ENCODE measurements at places on chromosomes 4 and X.
A peak's percentile ranks its signal among the peaks of the same experiment; 100 is the strongest.

DNA sequence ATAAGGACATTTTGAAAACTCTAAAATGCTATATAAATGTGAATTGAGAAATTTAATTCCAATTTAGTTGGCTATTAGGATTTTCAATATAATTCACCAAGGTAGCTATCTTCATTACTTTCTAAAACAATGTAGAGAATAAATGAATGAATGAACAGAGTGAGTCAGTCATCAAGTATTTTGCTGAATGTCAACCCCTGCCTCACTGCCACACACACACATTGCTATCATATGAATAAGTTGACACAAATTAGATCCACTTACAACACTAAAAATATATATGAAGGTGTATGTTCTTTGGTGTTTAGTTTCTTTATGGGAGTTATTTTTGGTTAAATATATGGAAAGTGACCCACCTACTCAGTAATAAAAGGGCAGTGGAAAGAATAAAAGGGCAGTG lies 141.4 kb upstream of the SMIM10 start:
- no peaks in the 10 kb centered on the region for H3K4me1 ChIP-seq
- no peaks in the 10 kb centered on the region for H3K36me3 ChIP-seq
- DNase-seq: no peak
- no peaks in the 10 kb centered on the region for H3K27me3 ChIP-seq
- H3K27ac ChIP-seq: no peak overlapping the region

GRCh38 chrX:129749069-129749468 lies 10.3 kb downstream of the XPNPEP2 start:
- H3K4me3 ChIP-seq: no peak overlapping the region
- peak overlapping the region; percentile 40 for H3K27ac ChIP-seq
- no peaks in the 10 kb centered on the region for H3K27me3 ChIP-seq
- H3K36me3 ChIP-seq: no peaks in the 10 kb centered on the region

DNA sequence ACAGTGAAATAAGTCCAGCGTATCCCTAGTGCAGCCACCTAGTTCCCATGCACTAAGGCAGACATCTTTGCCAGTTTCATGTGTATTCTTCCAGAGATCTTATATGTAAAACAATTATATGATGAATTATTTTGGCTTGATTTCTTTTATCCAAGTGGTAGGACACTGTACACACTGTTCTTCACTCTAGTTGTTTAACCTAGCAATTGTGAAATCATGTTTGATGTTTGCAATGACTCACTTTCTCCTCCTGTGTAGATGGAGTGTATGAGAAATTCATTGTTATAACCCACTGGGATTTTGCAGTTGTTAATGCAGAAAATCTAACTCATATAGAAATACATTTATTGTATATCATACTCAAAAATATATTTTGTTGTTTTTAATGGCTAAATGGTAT lies 17.5 kb upstream of the TBC1D1 start:
- H3K36me3 ChIP-seq: peaks cover 9% of the 10 kb centered on the region
- no peak overlapping the region for H3K4me3 ChIP-seq
- no peak for DNase-seq
- H3K27me3 ChIP-seq: no peaks in the 10 kb centered on the region

DNA sequence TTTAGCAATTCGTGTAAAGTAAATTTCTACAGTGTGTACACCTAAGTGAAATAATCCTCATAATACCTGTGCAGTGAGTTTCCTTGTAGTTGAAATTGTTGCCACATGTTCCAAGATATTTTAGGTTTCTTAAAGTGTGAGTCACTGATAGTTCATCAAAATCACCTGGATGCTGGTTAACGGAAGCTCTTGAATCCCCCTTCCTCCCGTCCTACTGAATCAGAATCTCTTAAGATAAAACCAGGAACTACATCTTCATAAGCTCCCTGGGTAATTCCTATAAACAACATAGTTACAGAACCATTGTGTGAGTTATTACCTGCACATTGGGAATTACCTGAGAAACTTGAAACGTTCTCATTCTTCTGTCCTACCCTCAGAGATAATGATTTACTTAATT lies 197.4 kb upstream of the HS3ST1 start:
- H3K36me3 ChIP-seq: no peaks in the 10 kb centered on the region
- no peak for DNase-seq
- no peaks in the 10 kb centered on the region for H3K27me3 ChIP-seq
- H3K4me3 ChIP-seq: no peak overlapping the region
- peaks cover 11% of the 10 kb centered on the region for H3K4me1 ChIP-seq

GRCh38 chr4:148730766-148731165 lies 288.6 kb upstream of the NR3C2 start:
- no peaks in the 10 kb centered on the region for H3K4me1 ChIP-seq
- H3K36me3 ChIP-seq: no peaks in the 10 kb centered on the region
- no peaks in the 10 kb centered on the region for H3K27me3 ChIP-seq
- DNase-seq: no peak
- no peak overlapping the region for H3K4me3 ChIP-seq

- H3K4me3 ChIP-seq: no peak overlapping the region
- peaks cover 8% of the 10 kb centered on the region for H3K27me3 ChIP-seq
- no peaks in the 10 kb centered on the region for H3K4me1 ChIP-seq
- DNase-seq: no peak
- no peak overlapping the region for H3K27ac ChIP-seq
Observed at GRCh38 chrX:153620576-153620975, 21.6 kb upstream of the CCNQ start.

DNA sequence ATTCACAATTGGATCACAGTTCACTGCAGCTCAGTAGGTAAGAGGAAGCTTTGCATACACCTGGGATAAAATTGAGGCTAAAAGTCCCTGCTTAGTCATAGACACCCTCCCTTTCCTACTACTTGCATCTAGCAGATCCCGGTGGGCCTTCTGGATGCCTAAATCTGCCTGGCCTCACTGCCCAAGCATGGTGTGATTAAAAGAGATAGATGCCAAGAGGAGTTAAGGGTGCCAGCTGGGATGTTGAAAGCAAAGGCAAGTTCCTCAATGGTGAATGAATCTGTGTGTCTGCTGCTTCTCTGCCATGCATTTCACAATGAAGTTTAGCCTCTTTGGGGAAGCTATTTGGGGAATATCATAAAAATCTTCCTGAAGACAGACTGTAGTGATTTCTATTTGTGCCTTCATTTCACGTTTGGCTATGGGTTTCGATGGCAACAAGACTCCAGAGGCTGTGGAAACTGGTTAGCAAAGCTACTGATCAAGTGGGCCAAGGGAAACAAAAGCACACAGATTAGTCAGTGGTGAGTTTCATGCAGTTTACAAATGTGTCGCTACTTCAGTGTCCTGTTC lies 534.0 kb downstream of the ANKRD50 start:
- H3K36me3 ChIP-seq: no peaks in the 10 kb centered on the region
- no peaks in the 10 kb centered on the region for H3K27me3 ChIP-seq
- H3K4me1 ChIP-seq: no peaks in the 10 kb centered on the region
- H3K4me3 ChIP-seq: no peak overlapping the region
- no peak overlapping the region for H3K27ac ChIP-seq
- no peak for DNase-seq

GRCh38 chr4:106231931-106232330 lies 84.1 kb downstream of the TBCK start:
- no peaks in the 10 kb centered on the region for H3K4me1 ChIP-seq
- H3K36me3 ChIP-seq: peaks cover 78% of the 10 kb centered on the region
- H3K27me3 ChIP-seq: no peaks in the 10 kb centered on the region

DNA sequence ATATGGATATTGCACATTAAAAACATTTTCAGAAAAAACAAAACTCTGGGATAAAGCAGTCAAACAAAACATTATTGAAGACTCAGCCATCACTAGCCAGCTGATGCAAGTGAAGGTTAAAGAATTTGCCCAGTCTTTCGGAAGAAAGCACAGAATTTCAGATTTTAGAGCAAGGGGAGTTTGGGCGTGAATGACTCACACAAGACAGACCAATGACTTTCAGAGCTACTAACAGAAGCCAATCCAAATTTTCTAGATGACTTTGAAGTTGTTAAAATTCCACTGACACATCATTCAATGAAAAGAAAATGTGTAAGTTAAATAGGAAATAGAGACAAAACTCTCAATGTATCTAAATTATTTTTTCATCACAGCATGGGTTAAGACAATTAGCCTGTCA lies 4.0 kb downstream of the MRFAP1L1 start:
- H3K27ac ChIP-seq: peak overlapping the region; percentile 4
- H3K36me3 ChIP-seq: peaks cover 35% of the 10 kb centered on the region
- H3K27me3 ChIP-seq: no peaks in the 10 kb centered on the region

- H3K4me3 ChIP-seq: no peak overlapping the region
- peaks cover 24% of the 10 kb centered on the region for H3K4me1 ChIP-seq
- H3K27ac ChIP-seq: no peak overlapping the region
- no peak for DNase-seq
- peaks cover 99% of the 10 kb centered on the region for H3K27me3 ChIP-seq
Observed at GRCh38 chr4:84484236-84484635, 14.9 kb downstream of the NKX6-1 start.

- H3K4me1 ChIP-seq: peaks cover 11% of the 10 kb centered on the region
- DNase-seq: no peak
- H3K36me3 ChIP-seq: no peaks in the 10 kb centered on the region
- no peak overlapping the region for H3K4me3 ChIP-seq
- H3K27me3 ChIP-seq: no peaks in the 10 kb centered on the region
- H3K27ac ChIP-seq: no peak overlapping the region
Observed at GRCh38 chr4:99625369-99625768, 32.3 kb downstream of the C4orf54 start.

DNA sequence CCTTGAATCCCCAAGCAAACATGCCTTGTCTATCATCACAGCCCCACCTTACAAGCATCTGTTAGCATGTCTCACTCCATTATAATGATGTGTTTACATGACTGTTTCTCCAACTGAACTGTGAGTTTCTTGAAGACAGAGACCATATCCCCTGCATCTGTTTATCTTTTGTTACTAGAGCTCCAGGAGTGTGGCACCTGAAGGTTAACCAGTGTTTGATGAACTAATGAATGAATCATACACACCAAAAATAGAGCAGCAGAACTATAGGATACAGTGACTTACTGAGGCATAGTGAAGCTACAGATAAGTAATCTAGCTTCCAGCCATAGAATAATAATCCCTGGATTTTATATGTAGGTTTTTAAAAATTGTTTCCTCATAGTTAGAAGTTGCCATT lies 331.0 kb downstream of the PCDH7 start:
- no peak overlapping the region for H3K27ac ChIP-seq
- no peak for DNase-seq
- H3K4me3 ChIP-seq: no peak overlapping the region
- H3K4me1 ChIP-seq: peaks cover 7% of the 10 kb centered on the region

DNA sequence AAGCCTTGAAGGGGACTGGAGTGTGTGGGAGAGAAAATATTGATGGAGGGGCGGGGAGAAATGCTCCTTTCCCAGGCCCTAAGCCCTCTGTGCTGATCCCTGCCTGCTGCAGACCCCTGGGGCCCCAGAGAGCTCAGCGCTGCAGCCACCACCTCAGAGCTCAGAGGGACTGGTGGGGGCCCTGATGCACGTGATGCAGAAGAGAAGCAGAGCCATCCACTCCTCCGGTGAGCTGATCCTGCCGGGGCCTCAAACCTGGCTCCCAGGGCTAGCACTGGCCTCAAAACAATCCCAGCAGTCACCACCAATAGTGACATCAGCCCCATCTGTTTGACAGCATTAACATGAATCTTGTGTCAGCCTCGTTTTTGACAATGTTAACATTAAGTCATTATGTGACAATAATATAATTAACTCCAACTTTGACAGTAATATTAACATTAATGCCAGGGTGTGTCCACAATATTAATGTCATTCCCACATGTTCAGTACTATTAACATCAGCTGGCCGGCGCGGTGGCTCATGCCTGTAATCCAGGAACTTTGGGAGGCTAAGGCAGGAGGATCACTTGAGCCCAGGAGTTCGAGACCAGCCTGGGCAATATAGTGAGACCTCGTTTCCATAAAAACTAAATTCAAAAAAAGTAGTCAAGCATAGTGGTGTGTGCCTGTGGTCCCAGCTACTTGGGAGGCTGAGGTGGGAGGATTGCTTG lies 5.8 kb downstream of the WAS start:
- H3K4me3 ChIP-seq: no peak overlapping the region
- DNase-seq: no peak
- H3K27me3 ChIP-seq: peaks cover 4% of the 10 kb centered on the region
- H3K36me3 ChIP-seq: no peaks in the 10 kb centered on the region
- H3K4me1 ChIP-seq: no peaks in the 10 kb centered on the region
- no peak overlapping the region for H3K27ac ChIP-seq

DNA sequence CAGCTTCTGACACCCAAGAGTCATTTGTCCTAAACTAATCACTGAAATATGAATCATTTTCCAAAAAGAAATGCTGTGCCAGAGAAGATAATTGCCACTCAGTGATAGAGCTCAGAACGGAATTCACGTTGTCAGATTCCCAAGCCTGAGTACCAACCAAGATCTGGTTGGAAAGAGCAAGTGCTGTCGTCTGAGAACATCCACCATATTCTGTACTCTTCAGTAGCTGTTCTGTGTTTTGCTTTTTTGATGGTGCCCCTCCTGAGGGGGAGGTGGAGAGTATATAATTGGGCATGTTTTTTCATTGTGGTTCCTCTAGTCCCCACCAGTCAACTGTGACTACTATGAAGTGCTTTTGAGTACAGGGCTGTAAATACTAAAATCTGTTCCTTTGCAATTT lies 13.2 kb downstream of the RUFY3 start:
- peaks cover 41% of the 10 kb centered on the region for H3K4me1 ChIP-seq
- H3K4me3 ChIP-seq: peak overlapping the region; percentile 59
- peak overlapping the region; percentile 73 for H3K27ac ChIP-seq
- H3K27me3 ChIP-seq: no peaks in the 10 kb centered on the region
